Fibroblast of lung (primary cell): ENCODE measurements at places on chromosomes 5 and 9. TPM values are rescaled to one million over a fixed set of nuclear protein-coding genes. Genes with fewer than 3 reads are reported as not detected.

Gene SLC24A2
- under 0.01 TPM in 2 replicates for total RNA-seq

Gene LHX3
- total RNA-seq: not detected in 2 replicates

Gene RASEF
- 0.51 and 1.2 TPM in 2 replicates for total RNA-seq

Gene C9orf72
- 4.1 and 4.5 TPM in 2 replicates for total RNA-seq

Gene LRRC19
- not detected in 2 replicates for total RNA-seq

Gene RAB24
- 22.1 and 25.9 TPM in 2 replicates for total RNA-seq

Gene IFNB1
- total RNA-seq: under 0.01 and 0.17 TPM in 2 replicates

Gene ANKH
- 5.4 and 5.8 TPM in 2 replicates for total RNA-seq

Gene TLX3
- not detected in 2 replicates for total RNA-seq

Gene ANKRA2
- total RNA-seq: 29.7 and 31.1 TPM in 2 replicates

Gene S1PR3
- total RNA-seq: 20.5 and 23.1 TPM in 2 replicates
